ENCODE measurements at places on chromosomes 4 and X. TPM values are rescaled to one million over a fixed set of nuclear protein-coding genes. Genes with fewer than 3 reads are reported as not detected.

DNA sequence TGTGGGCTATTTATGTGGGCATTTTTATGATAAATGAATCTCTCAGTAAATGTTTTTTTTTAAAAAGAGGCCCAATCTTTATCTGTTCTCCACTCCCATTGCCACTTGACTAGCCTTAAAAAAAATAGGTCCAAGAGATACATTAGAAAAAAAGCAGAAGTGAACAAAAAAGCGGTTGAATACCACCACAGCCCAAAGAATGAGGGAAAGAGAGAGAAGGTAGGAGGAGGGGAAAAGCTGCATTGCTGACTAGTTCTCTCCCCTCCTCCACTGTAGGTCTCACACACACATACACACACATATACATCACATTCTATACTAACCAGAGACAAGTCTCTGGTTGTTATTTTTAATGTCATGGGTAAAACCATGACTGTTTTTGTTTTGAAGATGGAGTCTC is 95.8 kb upstream of the IL13RA1 start:
- H3K27me3 ChIP-seq: no peaks in the 10 kb centered on the region
- no peak overlapping the region for H3K4me3 ChIP-seq
- H3K36me3 ChIP-seq: no peaks in the 10 kb centered on the region
- no peak for DNase-seq

DNA sequence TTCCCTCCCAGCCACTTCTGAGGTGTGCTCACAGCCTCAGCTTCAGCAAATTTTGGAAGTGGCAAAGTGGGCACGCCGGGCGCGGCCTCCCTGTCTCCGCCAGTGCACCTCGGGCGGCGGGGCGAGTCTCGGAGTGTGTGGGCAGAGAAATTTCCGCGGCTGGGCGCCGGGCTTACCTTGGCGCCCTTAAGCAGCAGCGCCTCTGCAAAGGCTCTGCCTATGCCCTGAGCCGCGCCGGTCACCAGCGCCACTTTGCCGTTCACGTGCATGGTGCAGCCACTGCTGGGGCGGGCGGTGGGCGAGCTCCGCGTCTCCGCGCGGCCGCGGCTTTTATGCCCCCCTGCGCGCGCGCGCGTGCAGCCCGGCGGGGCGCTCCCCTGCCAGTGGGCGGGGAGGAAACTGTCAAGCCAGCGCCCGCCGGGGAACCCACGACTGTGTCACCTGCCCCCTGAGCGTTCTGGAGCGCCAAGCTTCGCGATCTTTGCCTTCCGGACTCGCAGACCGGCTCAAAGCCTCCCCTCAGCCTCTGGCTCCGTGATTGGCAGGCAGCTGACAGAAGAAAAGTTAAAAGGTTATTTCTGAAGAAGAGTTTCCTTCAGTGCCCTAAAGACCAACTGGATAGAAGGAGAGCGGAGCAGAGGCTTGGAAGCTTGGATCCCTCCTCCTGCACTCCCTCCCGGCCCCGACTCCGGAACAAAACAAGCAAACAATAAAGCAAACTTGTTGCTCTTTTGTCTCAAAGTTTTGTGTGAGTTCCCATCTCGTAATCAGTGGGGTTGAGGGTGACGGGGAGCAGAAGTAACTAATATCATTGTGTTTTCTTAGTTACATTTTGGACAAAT is at the start of gene HPGD:
Gene HPGD (minus strand): TSS at position 306 of the 842 bp plus-strand sequence. CDS start 37 bp downstream, at position 269.
- H3K27ac ChIP-seq: no peak within 1 kb of the TSS
- no peaks in the 10 kb centered on the region for H3K27me3 ChIP-seq
- H3K4me1 ChIP-seq: no peaks in the 10 kb centered on the region
- peak within 1 kb of the TSS; percentile 58 for H3K4me3 ChIP-seq
- H3K36me3 ChIP-seq: no peaks in the 10 kb centered on the region
- DNase-seq: peak; percentile 28

- no peaks in the 10 kb centered on the region for H3K36me3 ChIP-seq
- DNase-seq: no peak
- no peak overlapping the region for H3K4me3 ChIP-seq
- H3K27me3 ChIP-seq: no peaks in the 10 kb centered on the region
Measured at GRCh38 chr4:570754-571153, 5.3 kb downstream of the TMEM271 start.

DNA sequence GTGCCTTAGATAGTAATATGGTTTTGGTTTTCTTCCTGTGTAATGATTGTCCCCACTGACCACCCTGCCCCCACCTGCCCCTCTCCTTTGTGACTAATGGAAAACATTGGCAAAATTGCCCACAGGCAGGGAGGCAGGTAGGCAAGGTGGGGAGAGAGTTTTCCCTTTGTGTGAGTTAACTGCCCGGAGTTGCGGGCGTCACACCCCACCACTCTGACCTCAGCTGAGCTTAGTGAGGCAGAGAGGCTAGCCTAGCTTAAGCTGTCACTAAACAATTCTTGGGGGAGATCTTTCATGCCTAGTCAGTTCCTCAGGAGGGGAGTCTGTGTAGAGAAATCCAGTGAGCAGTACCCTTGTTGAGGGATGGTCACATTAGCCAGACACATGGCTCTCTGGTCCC is 245.3 kb downstream of the BCOR start:
- no peak overlapping the region for H3K4me3 ChIP-seq
- no peaks in the 10 kb centered on the region for H3K27me3 ChIP-seq
- peaks cover 4% of the 10 kb centered on the region for H3K4me1 ChIP-seq
- DNase-seq: no peak
- H3K27ac ChIP-seq: no peak overlapping the region

- no peaks in the 10 kb centered on the region for H3K27me3 ChIP-seq
- H3K4me3 ChIP-seq: no peak overlapping the region
- no peak for DNase-seq
- H3K27ac ChIP-seq: no peak overlapping the region
- H3K36me3 ChIP-seq: no peaks in the 10 kb centered on the region
Measured at GRCh38 chr4:129455482-129455881, 359.5 kb downstream of the C4orf33 start.

Gene RNF150
- 29.0 TPM for total RNA-seq

Data from ovary (tissue), 10 donors.